Nephron progenitor cell (in vitro differentiated cells): ENCODE measurements at places on chromosomes 1 and 21.

DNA sequence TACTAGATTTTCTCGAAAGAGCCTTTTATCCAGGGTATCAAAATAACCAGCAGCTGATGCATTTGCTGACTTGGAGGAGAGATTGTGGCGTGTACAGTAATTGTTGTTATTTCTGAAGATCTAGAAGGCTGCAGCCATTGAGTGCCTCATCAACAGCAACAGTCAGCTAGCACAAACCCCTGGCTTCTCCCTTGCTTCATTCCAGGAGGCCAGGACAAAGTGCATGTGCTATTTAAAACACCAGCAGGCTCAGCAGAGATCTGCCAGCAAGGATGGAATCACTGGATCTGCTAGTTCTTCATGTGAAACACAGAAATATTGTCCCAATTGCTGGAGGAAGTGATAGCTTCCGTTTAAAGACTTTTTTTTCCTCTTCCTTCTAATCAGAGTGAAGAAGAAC, 2.8 kb upstream of the NGF start:
- no peak for DNase-seq

- no peak for DNase-seq
Observed at GRCh38 chr1:183110326-183110880, 75.7 kb upstream of the LAMC2 start.

DNA sequence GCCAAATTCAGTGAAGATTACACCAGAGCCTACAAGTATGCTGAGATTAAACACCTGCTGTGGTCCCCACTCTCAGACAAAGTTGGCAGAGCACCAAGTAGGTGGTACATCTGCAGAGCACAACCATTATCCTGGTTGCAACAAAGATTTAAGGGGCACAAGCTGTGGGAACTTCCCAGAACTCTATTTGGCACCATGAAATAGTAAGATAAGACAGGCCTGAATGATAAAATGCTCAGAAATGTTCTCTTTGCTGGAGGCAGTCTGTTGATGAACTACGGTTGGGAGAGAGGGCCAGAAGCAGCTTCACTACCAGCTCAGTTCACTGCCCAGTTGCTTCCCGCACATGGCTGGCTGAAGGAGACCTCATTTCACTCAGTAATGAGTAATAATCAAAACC, 19.9 kb downstream of the RPL5 start:
- no peak for DNase-seq

DNA sequence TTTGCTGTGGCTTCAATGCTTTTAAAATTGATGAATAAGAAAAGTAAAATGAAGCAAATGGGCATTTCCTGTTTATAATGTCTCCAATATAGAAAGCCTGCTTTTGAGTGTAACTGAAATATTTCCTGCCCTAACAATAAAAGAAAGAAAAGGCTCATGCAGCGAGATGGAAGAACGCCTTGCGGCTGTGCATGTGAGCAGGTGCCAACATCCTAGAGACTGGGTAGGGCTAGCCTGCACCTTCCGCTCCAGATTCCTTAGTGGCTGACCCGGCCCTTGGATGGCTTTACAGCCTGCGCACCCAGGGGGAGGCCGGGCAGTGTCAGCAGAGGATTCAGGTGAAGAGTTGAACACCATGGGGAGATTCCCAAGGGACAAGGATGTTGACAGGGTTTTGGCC, 21.8 kb downstream of the CNIH3 start:
- no peak for DNase-seq

- DNase-seq = no peak
Observed at GRCh38 chr1:91891969-91892368, 6.0 kb upstream of the TGFBR3 start.

- no peak for DNase-seq
Observed at GRCh38 chr1:169527451-169528214, 41.9 kb upstream of the SLC19A2 start.

GRCh38 chr1:95027046-95027445, 45.7 kb downstream of the ALG14 start:
- no peak for DNase-seq

- no peak for DNase-seq
Observed at GRCh38 chr21:21373969-21374368, 375.8 kb downstream of the NCAM2 start.
